ENCODE measurements at places on chromosomes 2 and 18.

DNA sequence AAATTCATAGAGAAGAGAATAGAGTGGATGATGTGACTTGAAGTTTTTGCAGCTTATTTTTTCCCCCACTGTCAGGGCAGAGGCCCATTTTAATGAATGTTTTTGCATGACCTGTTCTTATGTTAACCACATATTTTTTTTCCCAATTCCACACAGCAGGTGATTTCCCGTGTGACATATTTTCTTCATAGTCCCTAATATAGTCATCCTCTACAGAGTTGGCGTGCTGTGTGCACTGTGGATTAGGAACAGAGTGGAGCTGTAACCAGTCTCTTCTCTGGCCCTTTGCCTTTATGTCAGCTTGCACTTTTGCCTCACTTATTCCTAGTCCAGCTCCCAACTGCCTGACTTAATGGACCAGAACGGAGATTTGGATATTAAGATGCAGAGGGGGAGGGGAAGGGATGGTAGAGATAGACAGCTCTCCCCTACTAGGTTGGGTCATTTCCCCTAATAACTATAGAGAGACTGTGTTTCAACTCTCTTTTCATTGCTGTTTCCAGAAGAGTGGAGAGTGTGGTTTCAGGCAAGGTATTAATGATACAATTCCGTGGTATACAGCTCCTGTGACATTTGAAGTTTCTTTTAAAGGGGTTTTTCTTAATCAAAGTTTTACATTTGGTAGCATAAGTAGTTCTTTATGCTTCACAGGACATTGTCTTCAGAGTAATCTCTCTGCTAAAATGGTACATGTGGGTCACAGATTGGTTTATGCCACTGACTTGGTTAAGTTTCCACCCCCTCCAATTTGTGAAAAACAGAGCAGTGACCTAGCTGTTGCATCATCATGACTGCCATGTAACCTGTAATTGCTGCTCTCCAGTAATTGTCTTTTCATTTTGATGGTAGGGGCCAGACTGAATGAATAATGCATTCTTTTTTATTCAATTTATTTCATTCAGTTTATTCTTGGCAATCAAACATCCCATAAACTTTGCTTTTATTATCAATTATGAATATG, 161.3 kb downstream of the HAUS1 start:
- DNase-seq = no peak

DNA sequence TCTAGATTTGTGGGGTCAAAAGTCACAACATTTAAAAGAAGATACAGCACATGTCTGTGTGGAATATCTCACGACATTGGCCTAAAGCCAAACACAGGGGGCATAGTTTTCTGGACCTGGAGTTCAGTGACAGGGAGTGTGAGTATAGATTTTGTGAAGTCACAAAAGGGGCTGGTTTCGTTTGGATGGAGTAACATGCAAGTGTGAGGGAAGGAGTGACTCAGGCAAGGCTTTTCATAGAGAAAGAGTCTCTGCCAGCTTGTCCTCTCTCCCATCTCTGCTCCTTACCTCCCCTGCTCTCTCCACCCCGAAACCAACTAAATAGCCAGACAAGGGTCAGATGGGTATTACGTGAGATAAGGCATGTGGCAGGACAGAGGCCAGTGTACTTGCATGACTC, 3.7 kb upstream of the EPAS1 start:
- DNase-seq = no peak

DNA sequence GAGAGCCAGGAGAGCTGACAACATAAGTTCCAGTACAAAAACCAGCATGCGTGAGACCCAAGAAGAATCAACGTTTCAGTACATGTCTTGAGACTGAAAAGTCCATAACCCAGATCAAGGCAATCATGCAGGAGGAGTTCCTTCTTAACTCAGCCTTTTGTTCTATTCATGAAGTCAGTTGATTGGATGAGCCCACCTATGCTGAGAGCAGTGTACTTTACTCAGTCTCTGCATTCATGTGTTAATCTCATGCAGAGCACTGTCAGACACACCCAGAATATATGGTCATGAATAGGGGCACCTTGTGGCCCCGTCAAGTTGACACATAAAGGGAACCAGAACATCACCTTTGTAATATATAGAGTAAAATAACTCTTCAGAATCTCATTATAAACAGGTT, 653.6 kb upstream of the CNTNAP5 start:
- no peak for DNase-seq

GRCh38 chr18:12640881-12641200, 17.1 kb downstream of the SPIRE1 start:
- no peak for DNase-seq

DNA sequence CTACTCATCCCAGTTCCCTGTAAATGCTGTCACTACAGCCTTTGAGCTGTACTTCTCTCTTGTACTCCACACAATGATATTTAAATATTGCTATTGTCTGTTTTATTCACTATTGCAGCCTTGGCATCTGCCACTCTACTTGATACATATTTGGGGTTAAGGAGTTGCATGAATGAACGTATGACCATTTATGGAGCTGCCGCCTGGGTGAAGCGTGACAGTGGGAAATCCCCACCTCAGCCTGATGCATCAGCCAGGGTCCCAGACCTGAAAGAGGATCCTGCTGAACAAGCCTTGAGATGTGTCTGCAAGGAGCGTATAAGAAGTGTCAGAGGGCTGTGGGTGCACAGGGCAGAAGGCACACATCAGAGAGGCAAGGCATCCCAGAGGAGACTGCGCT, 39.1 kb downstream of the MRPL35 start:
- peak; percentile 69 for DNase-seq

All from suppressor macrophage treated with lipopolysaccharide for 4 hours (primary cell).